ENCODE measurements at places on chromosomes 5 and 9.

DNA sequence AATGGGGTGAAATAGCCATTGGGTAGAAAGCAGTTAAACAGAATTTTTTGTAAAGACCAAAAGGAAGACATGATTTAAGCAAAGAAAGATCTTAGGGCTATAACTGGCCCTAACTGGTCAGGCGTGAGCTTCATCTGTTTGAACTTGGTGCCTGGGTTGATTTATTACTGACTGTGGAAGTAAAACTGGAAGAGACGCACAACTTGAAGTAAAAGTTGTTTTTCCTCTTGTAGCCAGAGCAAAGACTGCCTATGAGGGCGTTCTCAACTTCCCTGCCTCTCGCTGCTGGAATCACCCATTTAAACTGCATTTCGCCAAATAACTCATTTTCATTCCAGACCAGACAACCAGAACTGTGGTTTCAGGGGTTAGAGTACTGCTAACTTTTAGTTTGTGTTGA lies 1.5 kb downstream of the THBS4 start:
- DNase-seq = peak; percentile 56

GRCh38 chr9:89945133-89945532 lies 340.3 kb downstream of the GADD45G start:
- DNase-seq = no peak

- no peak for DNase-seq
Observed at GRCh38 chr5:13227513-13227912, 717.0 kb downstream of the DNAH5 start.

DNA sequence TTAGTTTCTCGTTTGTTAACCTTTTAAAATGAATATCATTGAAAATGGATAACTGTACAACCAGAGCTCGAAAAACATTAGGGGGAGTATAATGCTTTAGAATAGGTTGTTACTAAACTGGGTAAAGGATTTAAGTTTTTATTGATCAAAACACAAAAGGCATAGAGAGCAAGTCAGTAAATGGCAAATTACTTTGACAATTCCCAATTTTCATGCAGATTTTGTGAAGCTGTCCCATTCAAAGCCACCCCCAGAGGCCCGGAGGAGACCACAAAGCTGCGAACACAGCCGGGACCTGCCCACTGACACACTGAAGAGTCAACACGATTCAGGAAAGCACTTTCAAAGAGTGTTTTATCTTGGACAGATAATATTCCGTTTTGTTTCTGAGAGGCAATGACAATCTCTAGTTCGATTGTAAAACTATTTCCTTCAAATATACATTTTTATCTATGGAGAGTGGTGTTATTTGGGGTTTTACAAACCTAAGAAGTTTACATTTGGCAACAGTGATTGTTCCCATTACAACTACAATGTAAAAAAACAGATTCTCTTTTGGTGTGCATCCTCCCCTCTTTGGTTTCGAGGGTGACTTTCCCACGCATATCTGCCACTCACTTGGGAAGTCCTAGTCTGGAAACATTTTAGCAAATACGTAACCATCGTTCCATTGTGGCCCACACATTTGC lies 182.6 kb upstream of the TBCA start:
- no peak for DNase-seq

DNA sequence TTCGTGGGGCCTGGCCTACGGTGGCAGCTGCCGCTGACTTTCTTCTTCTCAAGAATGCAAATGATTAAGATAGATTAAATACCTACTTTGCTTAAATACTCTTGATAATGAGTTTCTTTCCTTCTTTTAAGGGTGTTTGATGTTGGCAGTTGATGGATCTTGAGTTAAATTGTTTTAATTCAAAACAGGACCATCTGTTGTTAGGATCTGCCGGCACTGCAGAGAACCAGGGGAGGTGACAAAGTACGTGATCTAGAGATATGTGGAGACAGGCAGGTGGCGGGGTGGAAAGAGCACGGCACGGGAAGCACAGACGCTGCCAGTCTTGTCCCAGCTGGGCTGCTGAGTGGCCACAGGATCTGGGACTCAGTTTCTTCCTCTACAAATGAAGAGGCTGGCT lies 37.9 kb downstream of the MED27 start:
- no peak for DNase-seq

DNA sequence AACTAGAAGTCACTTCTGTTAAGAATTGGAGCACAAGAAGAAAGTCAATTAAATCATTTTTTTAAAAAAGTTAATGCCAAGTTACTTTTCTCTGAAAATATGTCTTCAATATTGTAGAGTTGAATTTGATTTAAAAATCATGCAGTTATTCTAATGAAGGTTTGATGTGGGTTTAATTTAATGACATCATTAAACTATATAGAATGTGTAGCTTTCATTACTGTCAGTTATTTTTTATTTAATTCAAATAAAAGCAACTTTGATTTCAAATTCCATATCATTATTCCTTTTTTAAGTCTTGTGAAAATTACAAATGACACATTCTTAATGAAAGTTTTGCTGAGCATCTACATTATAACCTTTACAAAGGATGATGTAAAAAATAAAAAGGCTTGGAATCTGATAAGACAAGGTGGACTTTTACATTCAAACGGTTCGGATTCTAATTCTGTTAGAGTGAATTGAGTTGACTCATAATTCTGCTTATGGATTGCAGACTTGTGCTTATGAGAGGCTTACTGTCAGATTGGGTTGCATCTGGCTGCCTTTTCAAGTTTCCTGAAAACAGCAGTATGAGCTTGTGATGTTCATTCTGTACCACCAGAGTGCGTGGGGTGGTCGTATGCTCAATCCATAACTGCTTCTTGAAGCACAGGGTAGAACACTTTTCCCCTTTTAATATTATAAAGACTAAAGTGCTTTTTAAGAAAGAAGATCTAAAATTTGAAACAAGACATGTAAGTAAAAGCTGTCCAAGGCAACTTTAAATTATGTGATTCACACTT lies 253.0 kb upstream of the ARRDC3 start:
- no peak for DNase-seq

DNA sequence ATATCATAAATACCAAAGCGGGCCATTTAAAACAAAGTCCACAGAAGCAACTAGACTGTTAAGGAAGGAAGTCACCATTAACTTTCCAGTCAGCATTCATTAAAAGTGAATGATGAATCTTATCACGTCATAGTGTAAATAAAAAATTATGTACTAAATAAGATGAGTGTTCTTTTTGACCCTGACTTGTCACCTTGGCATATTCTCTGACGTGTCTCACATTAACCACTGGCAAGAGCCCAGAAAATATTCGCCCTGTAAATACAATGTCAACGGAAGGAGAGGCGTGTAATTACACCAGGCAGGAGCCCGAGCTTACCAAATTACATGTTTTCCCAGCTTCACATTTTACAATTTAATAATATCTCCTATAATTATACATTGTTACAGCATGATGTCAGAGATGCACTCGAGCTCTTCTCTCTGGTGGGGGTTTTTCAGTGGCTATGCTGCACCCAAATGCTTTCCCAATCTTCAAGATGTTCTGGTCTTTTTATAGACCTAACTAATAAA lies 29.3 kb upstream of the UBE2QL1 start:
- DNase-seq = peak; percentile 18

- DNase-seq = no peak
Observed at GRCh38 chr5:53879708-53880323, 319.4 kb downstream of the NDUFS4 start.

DNA sequence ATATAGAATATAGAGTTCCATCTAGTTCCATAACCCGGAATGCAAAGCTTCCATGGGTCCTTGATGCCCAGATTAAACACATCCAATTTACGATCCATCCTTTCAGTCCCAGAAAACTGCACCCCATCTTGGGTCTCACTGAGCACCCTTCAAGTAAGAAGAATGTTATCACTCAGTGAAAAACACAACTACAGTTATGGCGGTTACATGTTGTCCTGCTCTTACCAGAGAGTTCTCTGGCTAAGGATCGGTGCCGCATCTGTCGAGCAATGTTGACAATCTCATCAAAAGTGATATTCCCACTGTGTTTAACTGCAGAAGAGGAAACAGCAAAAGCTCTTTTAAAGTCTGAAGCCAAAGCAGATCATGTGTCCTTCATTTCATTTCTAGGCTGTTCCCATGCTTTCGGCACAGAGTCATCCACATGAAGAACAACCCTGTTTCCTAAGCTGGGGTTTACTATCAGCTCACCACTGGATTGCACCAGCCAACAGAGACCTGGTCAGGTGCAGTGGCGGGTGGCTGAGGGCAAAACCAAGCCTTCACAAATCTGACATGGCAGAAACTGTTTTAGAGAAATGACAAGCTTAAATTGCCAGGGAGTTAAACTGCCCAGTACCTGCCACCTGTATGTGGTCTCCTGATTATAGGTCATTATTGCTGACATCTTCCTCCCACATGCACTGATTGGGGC lies 2.9 kb downstream of the RPL12 start:
- DNase-seq = no peak

- DNase-seq = no peak
Observed at GRCh38 chr5:9125852-9126251, 420.0 kb downstream of the SEMA5A start.

- DNase-seq = no peak
Observed at GRCh38 chr5:54045077-54045792, 265.1 kb downstream of the ARL15 start.

DNA sequence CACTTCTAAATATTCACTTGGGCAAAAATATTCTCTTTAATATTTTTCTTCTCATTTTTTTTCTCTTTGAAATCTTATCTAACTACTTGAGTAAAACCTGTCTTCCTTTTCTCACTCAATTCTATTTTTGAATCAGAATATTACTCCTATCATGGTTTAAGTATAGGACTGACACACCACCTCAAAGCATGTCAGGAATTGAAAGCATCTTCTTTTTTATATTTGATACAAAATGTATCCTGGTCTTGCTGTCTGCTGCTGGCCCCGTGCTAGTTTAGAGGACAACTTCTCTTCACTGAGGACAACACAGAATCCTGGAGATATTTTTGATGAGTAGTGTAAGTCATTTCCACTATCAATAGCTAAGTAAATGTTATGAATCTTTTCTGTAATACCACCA lies 383.6 kb downstream of the GADD45G start:
- DNase-seq = no peak

- DNase-seq = no peak
Observed at GRCh38 chr5:171840711-171841522, 55.3 kb downstream of the SMIM23 start.

GRCh38 chr9:121770415-121771273 lies 119.2 kb downstream of the DAB2IP start:
- DNase-seq = no peak

GRCh38 chr9:69028754-69029153 lies 6.8 kb upstream of the FXN start:
- DNase-seq = no peak

DNA sequence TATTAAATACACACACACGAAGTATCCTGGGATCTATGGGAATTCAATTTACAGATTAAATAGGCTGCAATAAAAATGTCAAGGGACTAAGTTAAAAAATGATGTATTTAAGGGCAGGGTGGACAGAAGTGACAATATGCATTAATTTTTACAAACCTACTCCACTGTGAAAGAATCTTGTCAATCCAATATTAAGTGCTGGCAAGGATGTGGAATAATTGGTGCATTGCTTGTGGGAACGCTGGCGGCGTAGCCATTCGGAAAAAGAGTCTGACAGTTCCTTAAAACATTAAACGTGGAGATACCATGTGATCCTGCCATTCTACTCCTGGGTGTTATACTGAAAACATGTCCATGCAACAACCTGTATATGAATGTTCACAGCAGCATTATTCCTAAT lies 4.2 kb downstream of the CDC14B start:
- DNase-seq = no peak

GRCh38 chr5:21831145-21831787 lies 1021.9 kb downstream of the CDH12 start:
- no peak for DNase-seq

GRCh38 chr5:91271999-91272398 lies 111.1 kb downstream of the ARRDC3 start:
- DNase-seq = no peak

DNA sequence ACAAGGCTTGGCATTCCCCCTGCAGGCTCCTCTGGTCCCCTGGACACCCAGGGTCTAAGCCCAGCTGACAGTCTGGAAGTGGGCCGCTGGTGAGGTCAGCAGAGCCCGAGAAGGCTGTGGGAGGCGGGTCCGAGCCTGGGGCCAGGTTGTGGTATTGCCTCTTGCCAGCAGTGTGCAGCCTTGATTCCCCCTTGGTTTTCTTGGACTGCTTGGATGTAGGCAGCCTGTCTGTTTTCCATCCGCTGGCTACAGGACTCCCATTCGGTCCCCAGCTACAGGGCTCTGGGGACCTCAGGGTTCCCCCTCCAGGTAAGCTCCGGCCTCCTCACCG lies 1.6 kb downstream of the AIF1L start:
- DNase-seq = no peak

DNA sequence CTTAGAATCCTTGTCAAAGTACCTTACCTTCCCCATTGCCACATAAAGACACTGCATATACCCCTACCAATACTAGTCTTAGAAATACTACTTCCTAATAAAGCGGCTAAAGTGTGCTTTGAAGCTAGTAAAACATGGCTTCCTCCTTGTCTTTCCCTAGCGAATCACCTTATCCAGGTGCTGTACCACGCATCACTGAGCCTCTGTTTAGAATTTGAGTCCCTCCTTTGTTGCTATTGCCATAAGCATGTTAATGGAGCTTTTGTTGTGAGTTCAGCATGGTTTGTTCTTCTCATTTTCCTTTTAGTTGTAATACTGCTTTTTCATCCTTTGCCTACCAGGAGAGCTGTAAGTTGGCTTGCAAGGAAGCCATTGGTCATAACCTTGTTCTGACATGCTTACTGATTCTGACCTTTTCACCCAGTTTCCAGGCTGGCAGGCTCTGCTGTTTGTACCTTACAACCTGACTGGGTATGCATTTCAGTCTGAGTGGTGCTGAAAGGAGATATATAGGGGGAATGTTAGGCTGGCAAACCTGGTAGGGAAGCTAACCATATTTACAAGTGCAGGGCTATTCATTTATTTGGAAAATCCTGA lies 49.8 kb downstream of the LMNB1 start:
- no peak for DNase-seq

DNA sequence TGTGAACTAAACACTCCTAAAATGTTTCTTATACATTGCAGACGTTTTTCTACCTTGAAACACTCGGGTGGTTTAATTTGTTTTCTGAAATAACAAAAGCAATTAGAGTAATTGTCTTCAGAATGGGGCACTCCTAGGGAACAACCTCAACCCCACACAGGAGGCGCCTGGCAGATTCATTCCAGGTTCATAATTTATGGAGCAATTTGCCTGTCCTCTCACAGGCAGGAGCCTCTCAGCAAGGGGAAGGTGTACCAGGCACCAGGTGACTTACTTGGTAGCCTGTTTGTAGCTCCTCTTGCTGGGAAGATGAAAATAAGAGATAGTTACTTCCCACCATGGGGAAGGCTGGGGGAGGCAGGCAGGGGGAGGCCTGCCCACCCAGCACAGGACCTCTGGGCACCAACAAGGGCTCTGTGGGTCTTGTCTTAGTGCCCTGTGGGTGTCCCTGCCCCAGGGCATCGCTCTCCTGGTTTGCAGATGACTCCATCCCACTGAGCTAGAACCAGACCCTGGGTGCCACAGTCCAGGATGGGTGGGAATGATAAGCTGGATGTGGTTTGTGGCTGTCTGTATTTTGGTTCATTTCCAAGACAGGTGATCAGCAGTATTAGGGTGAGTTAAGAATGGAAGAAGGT lies 144.4 kb downstream of the FSTL4 start:
- DNase-seq = peak; percentile 47

- DNase-seq = no peak
Observed at GRCh38 chr9:1469996-1470395, 419.8 kb downstream of the DMRT2 start.
